ENCODE measurements at places on chromosomes 1 and 21.

GRCh38 chr1:75233302-75233929 lies 99.2 kb downstream of the LHX8 start:
- peak; percentile 42 for DNase-seq

- no peak for DNase-seq
Observed at GRCh38 chr1:27001570-27002360, 8.3 kb downstream of the TRNP1 start.

DNA sequence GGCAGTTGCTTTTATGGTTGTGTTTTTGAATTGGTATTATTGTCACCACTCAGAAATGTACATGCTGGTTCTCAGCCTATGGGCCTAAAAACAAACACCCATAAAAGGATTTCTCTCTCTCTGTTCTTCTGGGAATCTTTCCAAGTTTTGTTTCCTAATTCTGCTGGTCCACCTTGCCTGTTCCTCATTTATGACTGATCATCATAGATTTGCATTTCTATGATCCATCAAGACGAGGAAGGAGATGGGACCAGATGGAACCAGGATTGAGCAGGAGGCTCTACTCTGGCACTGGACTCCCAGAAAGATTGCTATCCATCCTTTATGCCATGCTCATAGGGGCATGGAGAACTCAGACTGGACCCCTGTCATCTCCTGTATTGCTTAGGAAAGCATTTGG lies 162.2 kb downstream of the C1orf94 start:
- no peak for DNase-seq

GRCh38 chr1:216168546-216168945 lies 254.7 kb downstream of the USH2A start:
- no peak for DNase-seq

DNA sequence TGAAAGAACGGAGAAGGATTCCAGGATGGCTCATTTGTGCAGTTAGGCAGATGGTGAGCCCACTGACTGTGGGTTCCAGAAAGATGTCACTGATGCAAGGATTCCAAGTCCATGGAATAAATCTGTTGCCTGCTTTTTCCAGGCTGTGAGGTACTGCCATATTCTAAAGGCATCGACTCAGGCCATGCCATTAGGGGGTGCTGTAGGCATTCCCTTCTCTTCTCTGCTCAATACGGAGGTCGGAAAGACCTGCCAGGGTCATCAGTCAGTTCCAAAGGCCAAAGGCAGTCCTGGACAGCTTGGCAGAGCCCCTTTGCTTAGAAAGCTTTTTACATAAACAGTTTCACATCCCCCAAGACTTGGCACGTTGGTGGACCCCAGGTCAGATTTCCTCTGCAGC lies 31.7 kb upstream of the TMEM125 start:
- DNase-seq = peak; percentile 50

DNA sequence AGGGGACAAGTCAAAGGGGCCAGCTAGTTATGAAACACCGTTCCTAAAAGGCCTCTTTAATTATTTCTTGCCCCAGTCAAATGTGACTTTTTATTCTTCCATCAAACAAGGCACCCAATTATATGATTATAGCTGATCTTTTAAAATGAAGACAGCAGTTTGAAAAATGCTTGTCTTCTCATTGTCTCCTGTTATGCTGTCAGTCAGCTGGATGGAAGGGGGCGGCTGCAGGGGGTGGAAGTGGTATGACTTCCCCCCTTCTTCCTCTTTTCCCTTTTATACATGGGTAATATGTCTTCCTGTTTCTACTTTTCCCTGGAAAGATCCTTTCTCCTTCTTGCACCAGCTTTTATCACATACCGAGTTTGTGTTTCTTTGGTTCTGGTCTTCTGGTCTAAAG lies 25.8 kb upstream of the KCNA10 start:
- DNase-seq = no peak

DNA sequence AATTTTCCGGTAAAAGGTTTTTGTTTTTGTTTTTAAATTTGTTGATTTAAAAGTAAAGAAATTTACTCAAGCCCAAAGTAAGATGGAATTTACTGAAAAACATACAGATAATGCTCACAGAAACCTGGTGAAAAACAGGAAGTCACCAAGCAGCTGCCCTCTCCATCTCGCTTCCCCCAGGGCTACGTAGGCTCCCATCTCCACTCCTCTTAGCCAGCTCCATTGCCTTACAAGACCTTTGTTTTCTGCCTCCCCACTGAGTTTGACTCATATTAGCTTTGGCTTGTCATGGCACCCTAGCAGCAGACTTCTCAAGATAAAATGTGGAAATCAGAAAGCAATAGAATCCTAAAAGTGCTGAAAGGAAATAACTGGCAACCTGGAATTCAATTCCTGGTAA lies 57.9 kb downstream of the PHTF1 start:
- no peak for DNase-seq

DNA sequence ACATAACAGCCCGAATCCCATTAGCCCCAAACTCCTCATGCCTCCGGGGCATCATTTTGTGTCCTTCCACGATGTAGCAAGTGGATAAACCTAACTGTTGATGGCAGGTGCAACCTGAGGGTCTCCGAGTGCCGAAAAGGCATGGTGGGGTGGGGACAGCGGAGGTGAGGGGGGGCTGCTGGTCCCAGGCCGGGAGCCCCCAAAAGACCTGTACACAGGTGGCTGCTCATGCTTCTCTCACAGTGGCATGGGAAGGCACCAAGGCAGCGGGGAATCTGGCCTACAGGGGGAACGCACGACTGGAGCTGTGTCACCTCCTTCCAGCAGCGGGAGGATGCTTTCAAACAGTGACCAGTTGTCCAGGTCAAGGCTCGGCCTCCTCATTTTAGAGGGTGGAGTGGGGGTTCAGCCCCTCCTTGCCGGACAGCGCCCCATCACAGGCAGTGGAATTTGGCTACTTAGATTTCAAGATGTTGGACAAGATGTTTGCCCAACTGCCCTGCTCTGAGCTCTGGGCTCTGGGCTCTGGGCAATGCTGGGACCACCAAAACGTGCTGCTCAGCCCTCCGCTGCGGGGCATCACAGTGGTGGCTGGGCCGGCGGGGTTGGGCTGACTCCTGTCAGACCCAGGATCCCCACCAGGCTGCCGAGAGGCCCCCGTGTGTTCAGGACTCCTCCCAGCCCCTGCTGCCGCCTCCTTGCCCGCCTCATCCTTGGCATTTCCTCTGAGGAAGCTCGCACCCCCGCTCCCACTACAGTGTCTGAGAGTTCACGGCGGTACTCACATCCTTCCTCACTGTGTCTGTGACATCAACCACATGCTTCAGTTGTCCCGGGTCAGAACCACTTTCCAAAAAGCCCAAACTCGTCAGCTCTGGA lies 7.6 kb downstream of the DNMT3L start:
- no peak for DNase-seq

GRCh38 chr1:117564227-117565075 lies 41.4 kb upstream of the TENT5C start:
- DNase-seq = no peak

DNA sequence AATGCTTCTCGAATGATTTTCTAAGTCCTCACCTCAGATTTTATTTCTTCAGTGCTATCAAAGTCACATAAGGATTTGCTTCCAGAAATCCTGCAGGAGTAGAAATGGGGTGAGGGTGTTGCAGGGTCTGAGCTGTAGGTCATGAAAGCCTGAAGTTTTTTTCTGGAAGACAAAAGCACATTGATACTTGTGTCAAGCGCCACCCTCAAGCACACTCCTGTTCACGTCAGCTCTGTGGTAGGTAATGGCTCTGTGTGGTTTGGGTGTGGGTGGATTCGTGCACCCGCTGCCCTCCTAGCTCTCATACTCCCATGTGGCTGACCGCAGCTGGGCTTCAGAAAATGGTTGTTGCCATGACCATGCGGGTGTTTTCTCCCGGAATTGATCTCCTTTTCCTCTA lies 39.9 kb downstream of the AKNAD1 start:
- DNase-seq = peak; percentile 75

All from NCI-H1092 treated with DMSO at 0.1 percent for 48 hours (cell line).